ENCODE measurements at places on chromosomes 7 and 10.
A peak's percentile ranks its signal among the peaks of the same experiment; 100 is the strongest.

GRCh38 chr7:143272871-143273270 is 9.6 kb downstream of the GSTK1 start:
- DNase-seq = no peak

- DNase-seq = no peak
Measured at GRCh38 chr7:74000489-74001149, 27.4 kb upstream of the ELN start.

DNA sequence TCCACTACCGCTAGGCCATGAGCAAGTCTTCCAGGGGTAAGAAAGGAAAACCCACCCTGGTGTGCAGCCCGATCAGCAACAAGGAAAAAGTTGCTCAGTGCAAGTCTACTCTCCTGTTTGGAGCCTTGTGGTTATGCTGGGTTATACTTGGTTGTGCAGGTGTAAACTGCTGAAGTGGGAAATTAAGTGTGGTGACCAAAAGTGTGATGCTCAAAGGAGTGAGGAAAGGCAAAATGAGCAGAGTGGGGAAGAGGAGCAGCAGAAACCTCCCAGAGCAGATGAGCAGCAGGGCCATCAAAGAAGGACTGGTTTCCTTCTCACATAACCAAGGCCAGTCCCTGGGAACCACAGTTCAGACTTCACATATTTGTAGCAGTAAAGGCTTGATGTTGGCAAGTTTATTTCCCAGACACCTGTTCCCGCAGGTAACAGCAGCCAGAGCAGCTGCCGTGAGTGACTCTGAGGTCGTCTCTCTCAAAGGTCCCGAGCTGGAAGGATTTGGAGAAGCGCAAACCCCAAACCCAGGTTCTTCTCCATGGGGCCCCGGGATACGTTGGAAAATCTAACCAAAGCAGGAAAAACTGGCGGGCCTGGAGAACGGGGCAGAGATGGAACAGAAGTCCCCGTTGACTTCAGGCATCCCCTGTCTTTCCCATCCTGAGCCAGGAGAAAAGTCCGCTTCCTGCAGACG is 607 bp upstream of the SMO start:
- DNase-seq = no peak

GRCh38 chr7:113875224-113875623 is 43.6 kb downstream of the PPP1R3A start:
- DNase-seq = no peak

DNA sequence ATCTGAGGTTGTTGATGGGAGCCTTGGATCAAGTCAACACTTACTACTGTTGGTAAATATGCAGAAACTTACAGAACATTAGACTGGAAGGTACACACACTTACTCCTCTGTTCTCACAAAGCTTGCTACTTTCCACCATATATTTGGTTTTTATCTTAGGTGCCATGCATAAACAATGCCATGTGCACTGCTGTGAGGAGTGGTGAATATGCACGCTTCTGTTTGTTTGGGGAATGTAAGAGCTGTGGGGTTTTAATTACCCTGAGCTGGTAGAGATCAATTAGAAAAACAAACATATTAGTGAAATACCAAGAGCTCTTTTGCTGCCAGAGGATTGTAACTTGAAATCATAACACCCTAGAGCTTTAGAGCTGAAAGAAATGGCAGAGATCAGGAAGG is 79.8 kb upstream of the ARID5B start:
- no peak for DNase-seq

DNA sequence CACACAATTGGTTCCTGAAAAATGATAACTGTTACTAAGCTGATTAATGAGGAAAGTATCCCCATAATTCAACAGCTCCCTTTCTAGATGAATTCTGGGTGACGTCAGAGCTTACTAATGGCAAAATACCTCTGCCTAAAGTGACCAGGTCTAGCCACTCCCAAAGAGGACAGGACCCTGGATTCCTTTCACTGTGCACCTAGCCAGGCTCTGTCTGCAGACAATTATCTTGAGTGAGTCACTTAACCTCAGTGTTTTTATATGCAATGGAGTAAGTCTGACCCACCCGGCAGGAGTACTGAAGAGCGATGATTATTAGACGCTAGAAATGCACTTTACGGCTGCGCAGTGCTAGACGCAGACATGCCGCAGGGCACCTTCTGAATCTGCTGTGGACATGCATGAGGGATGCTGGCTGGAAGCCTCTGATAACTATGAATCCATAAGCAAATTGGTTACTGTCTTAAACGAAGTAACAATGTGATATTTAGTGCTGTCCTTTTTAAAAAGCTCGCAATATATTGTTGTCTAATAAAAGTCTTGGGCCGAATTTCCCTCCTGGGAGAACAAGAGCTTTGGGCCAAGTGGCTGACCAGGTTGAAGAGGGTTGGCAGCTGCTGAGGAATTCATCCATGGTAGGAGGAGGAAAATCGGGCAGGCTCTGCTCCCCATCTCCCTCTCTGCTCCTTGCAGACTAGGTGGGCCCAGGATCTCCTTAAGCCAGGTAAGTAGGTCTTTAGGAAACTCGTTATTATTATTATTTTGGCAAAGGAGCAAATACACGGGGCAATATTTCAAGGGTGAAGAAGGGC is 4.6 kb upstream of the INPP5A start:
- no peak for DNase-seq

DNA sequence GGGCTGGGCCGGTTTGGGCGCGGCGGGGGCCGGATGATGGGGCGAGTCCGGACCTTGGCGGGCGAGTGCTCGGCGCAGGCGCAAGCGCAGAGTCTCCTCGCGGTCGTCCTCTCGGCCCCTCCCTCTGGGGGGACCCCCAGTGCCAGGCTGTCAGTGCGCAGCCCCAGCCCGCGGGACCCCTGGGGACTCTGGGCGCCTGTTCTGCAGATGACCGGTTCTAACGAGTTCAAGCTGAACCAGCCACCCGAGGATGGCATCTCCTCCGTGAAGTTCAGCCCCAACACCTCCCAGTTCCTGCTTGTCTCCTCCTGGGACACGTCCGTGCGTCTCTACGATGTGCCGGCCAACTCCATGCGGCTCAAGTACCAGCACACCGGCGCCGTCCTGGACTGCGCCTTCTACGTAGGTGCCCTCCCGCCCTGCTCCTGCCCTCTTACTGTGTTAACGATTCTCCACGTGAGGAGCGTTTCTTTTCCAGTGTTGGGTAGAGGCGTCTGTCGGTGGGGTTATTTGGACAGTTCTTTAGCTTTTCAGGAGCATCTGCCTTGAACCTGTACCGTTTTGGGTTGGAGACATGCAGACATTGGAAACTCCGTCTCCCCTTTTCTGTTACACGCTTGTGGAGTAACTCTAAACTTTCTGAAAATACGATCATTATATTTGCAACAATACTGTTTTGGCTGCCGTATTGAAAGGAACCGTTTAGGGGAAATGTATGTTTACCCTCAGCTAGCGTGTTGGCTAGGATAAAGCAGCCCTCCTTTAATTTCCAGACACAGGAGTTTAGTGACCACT is 706 bp downstream of the BUB3 start:
- no peak for DNase-seq

DNA sequence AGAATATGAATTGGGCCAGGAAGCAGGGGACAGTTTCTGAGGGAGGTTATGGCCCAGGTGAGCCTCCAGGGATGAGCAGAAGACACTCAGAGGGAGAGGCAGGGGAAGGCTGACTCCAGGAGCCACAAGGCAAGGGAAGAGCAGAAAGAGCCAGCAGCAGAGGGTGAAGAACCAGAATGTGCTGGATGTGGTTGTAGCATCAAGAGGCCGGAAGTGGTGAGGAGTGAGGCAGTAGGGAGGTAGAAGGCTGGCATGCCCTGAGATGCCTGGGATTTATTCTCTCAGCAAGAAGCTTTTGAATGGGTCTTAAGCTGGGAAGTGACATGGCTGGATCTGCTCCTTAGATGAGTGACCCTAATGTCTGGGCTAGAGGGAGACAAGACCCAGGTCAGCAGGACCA is 311.7 kb downstream of the DOCK4 start:
- DNase-seq = no peak

DNA sequence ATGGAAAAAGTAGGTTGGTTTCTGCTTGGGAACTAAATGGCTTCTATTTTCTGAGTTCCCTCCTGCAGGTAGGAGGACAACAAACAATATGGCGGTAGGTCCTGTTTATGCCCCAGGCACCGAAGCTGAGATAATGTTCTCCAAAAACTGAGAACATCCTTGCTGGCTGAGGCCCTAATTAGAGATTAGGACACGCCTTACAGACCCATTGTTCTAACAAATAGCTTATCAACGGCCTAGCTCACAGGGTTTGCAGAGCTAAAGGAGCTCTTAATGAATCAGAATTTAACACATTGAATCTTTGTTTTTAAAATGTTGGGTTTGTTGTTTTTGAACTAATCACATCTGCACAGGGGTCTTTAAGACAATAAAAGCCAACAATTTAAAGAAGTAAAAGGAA is 37.0 kb downstream of the HTR5A start:
- no peak for DNase-seq

GRCh38 chr7:97224316-97224715 is 106.8 kb downstream of the SDHAF3 start:
- DNase-seq = no peak

DNA sequence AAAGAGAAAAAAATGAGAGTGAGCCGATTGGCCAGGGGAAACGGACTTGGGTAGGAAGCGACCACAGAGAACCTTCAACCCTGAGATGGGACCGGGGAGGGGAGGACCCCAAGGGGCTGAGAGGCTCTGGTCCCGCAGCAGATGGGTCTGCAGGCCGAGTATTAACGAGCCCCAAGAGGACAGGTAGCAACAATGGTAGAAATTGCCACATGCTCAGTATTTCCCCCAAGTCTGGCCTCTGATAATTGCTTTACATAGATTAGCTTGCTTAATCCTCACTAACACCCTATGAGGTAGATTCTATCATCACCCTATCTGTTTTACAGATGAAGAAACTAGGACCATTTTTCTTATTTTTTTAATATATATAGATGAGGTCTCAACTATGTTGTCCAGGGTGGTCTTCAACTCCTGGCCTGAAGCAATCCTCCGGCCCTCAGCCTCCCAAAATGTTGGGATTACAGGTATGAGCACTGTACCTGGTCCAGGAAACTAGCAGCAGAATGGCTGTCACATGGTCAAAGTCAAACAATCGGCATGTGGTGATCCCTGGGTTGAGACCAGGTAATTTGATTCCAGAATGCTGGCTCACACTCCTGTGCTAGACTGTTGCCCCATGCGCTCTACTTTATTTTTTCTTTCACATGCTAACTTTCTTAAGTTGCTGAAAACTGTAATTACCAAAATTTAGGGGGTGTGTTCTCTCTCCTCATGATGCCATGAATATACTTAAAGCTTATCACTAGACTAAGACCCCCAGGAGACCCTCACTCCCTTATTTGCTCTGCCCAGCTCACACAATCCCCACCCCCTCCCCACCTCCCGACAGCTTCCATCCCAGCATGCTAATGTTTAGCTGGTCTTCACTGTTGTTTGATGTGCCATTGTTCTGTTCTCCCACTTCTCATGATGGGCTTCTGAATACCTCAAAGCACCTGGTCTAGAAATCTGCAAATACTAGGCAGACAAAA is 67.9 kb upstream of the AFAP1L2 start:
- no peak for DNase-seq

GRCh38 chr7:40536421-40536820 is 401.6 kb downstream of the SUGCT start:
- no peak for DNase-seq

DNA sequence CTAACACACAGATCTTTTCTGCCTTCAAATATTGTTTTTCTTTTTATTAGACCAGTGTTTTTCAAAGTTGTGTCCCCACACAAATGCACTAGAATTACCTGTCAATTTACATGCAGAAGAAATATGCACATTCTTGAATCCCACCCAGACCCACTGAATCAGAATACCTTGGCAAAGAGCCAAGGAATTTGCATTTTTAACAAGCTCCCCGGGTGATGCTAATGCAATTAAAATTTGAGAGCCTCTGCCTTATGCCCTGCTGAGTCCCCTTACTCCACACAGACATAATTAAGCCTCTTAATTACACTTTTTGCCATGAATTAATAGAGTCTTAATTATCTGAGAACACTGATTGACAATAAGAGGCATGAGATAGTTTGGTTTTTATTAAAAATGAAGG is 201.2 kb upstream of the GRB10 start:
- DNase-seq = no peak

DNA sequence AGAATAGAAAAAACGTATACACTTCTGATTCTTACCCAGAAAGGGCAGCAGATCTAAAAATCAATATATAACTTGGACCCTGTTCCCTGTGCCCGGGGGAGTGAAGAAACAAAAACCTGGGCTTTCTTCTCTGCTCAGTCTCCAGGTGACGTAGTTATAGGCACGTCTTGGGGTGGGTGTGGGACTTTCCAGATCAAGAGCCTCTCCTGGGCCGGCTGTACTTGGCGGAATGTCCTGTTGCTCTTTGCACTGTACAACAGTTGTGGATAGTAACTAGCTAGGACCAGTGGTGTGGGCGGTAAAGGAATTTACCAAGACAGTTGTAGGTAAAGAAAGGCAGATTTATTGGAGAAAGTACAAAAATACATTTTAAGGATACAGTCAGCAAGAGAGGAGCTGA is 40.4 kb upstream of the STEAP4 start:
- DNase-seq = no peak

- no peak for DNase-seq
Measured at GRCh38 chr10:122240401-122240800, 30.7 kb upstream of the BTBD16 start.

DNA sequence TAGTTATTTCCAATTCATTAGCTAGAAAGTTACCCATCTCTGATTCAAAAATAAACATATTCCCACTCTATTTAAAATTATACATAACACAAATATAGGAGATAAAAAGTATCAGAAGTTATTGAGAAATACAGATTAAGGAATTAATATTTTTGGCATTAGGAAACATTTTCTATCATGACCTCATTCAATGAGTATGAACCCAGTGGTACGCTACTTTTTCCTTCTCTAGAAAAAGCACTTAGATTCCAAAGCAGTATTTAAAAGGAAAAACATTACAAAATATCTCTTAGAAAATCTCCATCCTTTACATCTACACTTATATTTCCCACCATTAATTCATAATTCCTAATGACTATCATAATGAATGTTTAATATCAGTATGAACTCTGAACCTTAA is 240.6 kb upstream of the GNAI1 start:
- DNase-seq = no peak

GRCh38 chr7:151012911-151013347 is 11.4 kb downstream of the ATG9B start:
- DNase-seq = peak; percentile 19

DNA sequence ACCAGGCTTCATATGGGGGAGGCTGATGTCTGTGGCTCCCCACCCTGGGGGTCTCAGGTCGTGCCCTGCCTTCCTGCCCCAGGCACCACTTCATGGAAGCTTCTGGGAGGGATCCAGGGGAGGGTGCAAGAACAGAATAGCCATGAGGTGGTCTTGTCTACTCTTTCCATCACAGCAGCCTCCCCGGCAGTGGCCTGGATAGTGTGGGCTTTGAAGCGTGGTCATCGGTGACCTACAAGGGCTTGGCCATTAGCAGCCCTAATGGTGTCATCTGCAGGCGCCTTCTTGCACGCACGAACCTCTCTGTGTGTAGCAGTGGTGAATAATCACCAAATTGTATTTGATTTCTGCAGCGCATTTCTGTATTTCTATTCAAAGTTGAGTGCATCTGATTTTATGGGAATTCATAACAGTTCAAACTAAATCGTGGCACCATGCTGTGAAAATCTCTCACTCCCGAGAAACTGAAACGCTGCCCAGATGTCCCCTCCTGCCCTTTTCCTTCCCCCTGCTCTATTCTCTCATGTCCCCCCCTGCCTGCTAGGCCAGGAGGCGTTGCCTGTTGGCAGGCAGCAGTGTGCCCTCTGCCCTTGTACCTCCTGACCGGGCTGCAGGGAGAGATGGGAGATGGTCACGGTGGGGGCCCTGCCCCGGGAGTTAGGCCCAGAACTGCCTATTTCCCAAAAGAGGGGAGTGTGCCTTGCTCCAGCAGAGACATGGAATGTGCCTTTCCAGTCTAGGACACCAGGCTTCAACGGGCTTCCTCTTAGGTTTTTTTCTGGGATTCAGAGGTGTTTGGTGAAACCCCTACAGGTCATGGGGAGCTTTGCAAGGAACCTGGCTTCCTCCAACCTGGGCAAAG is 34.8 kb downstream of the CDH23 start:
- DNase-seq = no peak

All from central memory CD4-positive, alpha-beta T cell (primary cell).